NCI-H1105 treated with DMSO at 0.1 percent for 48 hours (cell line): ENCODE measurements at places on chromosomes 3 and 15.
A peak's percentile ranks its signal among the peaks of the same experiment; 100 is the strongest.

GRCh38 chr3:182710557-182711157 lies 82.6 kb upstream of the ATP11B start:
- DNase-seq: peak; percentile 73

GRCh38 chr3:121654493-121655385 lies 6.0 kb downstream of the HCLS1 start:
- DNase-seq: no peak

DNA sequence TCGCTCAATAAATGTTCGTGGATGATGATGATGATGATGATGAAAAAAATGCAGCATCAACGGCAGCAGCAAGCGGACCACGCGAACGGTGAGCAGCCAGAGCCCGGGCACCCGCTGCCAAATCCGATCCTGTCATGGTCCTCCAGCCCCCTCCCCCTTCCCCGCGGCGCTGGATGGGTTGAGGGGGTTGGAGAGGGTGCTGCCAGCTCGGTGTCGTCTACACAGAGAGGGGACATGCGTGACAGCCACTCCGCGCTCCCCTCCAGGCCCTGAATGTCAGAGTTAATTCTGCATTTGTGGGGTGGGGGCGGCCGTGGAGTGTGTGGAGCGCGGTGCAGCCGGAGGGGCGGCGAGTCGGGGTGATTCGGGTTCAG lies 722 bp downstream of the CACNA1D start:
- DNase-seq: no peak

GRCh38 chr3:99250821-99251355 lies 349.4 kb upstream of the DCBLD2 start:
- DNase-seq: no peak

GRCh38 chr3:64815195-64815631 lies 127.4 kb upstream of the ADAMTS9 start:
- DNase-seq: no peak

- DNase-seq: no peak
Measured at GRCh38 chr3:8507496-8507895, 5.9 kb downstream of the LMCD1 start.

- DNase-seq: no peak
Measured at GRCh38 chr15:53576841-53577240, 182.6 kb downstream of the WDR72 start.

- DNase-seq: peak; percentile 54
Measured at GRCh38 chr3:157175691-157176507, 16.0 kb upstream of the CCNL1 start.

- no peak for DNase-seq
Measured at GRCh38 chr3:11282250-11283138, 10.3 kb downstream of the ATG7 start.

- no peak for DNase-seq
Measured at GRCh38 chr15:49760749-49761148, 139.9 kb downstream of the DTWD1 start.

DNA sequence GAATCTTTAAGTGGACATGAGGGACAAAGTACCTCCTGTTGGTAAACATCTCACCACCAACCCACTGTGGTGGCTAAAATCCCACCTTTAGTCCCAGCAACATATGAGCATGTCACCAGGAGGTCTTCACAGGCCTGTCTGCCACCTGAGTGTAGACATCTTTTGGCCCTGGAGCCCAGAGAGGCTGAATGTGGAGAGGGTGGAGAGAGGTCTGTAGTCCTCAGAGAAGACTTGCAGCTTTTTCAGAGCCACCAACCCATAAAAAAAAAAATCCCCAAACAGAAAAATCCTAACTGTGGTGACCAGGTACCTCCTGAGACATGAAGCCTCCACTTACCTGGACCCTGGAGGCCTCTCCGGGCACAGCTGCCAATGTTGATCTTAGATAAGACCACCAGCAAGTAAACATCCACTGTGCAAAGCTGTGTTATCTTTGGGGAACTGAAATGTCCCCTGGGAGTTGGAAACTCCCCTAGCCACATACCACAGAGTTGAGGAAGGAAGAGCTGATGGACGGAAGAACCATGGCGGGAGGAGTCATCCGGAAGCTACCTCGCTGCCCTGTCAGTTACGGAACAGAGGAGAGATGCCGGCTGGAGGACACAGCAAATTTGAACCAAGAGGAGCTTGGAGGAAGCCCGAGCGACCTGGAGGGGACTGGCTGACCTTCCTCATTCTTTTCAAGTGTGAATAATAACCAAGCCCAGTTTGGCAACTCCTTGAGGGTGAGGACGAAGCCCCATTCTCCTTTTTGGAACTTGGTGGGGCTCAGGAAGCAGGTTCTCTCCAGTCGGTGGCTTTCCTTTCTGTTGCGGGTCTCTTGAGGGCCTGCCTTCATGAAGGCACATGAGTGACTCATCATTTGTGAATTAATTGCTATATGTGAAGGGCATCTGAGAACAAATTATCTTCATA lies at the start of gene GHRL:
Gene GHRL, minus strand, starts transcription at position 443 of the 915 bp plus-strand sequence. CDS start 2,767 bp downstream, outside the sequence.
- DNase-seq: no peak

GRCh38 chr15:72198356-72199204 lies 993 bp upstream of the GRAMD2A start:
- peak; percentile 89 for DNase-seq

DNA sequence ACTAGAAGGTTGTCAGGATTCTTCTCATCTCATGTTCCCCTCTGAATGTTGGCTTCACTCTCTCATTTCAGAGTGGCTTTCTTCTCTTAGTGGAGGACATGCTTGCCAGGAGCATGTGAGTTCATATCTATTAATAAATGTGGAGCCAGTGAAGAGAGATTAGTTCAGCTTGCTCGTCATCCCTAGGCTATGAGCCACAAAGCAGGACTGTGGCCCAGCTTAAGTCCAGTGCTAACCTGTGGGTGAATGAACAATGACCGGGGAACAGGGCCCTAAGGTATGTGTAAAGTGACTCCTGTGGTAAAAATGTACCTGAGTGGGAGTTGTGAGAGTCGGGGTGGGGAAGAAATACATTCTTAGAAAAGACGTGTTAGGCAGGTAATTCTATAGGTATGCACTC lies 96.9 kb upstream of the TBL1XR1 start:
- DNase-seq: no peak

GRCh38 chr15:72231833-72232478 lies 966 bp upstream of the PKM start:
- DNase-seq: peak; percentile 61

- DNase-seq: no peak
Measured at GRCh38 chr3:86837871-86838270, 153.1 kb downstream of the VGLL3 start.

- DNase-seq: no peak
Measured at GRCh38 chr3:181915551-181915950, 203.8 kb downstream of the SOX2 start.

DNA sequence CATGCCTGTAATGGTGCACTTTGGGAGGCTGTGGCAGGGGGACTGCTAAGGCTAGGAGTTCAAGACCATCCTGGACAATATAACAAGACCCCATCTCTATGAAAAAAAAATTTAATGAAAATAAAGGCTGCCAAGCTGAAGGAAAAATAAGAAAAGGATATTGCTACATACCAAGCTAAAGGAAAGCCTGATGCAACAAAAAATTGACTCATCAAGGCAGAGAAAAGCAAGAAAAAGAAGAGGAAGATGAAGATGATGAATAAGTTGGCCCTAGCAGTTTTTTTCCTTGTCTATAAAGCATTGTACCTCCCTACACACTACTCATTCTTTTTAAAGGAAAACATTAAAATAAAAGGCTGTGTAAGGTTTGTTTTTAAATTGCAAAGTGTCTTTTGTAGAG lies 441.9 kb upstream of the MDFIC2 start:
- no peak for DNase-seq

GRCh38 chr3:103644450-103644849 lies 1209.6 kb downstream of the ZPLD1 start:
- DNase-seq: no peak

GRCh38 chr15:83365370-83365938 lies 81.0 kb upstream of the BNC1 start:
- no peak for DNase-seq

GRCh38 chr3:153906366-153906765 lies 214.8 kb upstream of the ARHGEF26 start:
- no peak for DNase-seq

DNA sequence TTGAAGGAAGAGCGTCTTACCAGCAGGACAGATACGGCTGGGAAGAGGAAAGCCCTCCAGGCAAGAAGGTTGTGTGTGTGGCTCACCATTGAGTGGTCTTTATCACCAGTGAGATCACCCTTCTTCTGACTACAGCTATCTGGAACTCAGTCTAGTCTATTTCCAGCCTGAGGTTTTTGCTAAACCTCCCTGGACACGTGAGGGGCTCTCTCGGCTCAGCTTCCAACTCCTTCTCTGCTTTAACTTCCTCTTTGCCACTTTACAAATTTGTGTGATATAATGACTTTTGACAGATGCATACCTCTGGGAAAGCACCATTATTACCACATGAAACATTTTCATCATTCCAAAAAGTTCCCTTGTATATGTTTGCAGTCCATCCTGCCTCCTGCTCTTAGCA lies 15.3 kb upstream of the ROPN1 start:
- no peak for DNase-seq

- DNase-seq: no peak
Measured at GRCh38 chr15:48896869-48897814, 19.2 kb downstream of the EID1 start.

DNA sequence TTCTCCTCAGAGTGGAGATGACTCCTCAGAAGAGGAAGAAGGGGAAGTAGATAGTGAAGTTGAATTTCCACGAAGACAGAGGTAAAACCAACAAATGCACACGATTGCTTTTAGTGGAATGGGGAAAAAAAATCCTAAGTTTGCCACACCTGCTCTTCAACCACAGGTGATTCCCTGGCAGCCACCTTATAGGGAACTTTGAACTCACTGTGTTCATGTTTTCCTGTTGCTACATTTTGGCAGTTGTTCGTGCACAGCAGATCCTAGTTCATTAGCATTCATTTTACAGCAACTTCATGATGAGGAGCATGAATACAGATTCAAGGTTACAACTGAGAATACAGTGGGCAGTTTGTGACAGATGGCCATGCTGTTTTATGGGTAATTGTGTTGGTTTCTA lies 21.5 kb downstream of the TMEM41A start:
- no peak for DNase-seq

- DNase-seq: no peak
Measured at GRCh38 chr3:8481380-8481779, 20.2 kb upstream of the LMCD1 start.

GRCh38 chr15:63497642-63498467 lies 6.5 kb upstream of the USP3 start:
- DNase-seq: no peak

DNA sequence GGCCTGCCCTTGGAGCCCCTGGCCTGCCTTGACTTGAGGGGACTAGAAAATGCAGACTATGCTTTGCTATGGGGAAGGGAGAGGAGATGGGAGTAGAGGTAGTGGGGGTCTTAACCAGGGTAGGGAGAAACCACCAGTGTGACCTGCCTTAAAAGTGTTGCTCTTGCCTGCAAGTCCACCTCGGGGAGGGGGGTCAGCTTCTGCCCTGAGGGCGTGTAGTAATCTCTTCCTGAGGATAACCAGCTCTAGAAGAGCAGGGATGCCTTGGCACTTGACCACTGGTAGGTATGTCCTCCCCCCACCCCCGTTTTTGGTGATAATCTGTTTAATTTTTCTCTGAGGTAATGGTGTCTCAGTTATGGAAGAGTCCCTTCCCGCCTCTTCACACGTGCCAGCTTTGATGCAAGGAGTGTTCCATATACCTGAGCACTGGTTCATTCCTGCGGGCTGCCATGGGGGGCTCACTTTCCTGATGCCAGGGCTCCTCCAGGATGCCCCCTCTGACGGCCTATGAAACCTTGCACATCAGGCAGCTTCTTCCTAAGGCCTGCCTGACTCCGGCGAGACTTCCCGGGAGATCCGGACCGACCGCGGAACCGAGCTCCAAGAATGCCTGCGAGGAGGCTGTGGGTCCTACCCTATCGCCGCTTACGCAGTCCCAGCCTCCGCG lies 780 bp upstream of the P4HTM start:
- no peak for DNase-seq

- DNase-seq: peak; percentile 34
Measured at GRCh38 chr15:69997813-69998212, 99.9 kb downstream of the TLE3 start.

DNA sequence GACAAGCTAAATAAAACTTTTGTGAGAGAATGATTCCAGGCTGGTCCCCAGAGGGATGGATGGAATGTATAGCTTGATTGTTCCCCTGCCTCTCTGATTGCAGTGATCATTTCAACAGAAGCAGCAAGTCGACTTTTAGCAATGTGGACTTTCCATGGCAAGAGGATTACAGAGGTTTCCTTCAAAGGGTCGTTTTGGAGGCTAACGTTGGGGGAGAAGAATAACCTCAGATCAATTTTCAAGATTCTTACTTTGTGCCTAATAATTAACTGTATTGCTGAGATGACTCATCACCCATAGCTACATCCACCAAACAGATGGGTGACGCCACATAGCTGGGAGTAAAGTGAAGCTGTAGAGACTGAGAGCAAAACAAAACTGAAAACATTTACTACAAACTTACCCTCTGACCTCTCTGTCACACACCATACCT lies 79.9 kb downstream of the GTPBP8 start:
- DNase-seq: no peak

GRCh38 chr3:116348216-116348615 lies 97.1 kb downstream of the LSAMP start:
- no peak for DNase-seq

DNA sequence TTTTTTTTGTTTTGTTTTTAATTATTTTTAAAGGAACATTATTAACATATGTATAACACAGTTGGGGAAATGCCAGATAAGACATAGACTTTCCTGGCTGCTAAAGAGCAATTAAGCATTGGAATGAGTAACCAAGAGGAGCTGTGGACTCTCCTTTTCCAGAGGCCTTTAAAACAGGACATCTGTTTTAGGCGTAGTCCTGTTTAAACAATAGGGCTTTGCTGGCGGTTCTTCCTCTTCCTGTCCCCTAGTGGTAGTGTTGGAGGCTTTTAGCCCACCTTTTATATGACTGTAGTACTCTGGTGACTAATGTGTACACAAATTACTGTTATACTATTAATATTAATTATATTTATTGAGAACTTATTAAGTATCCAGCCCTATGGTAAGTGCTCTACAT lies 81.9 kb downstream of the PPARG start:
- DNase-seq: no peak

GRCh38 chr3:101036213-101036618 lies 43.0 kb upstream of the ABI3BP start:
- no peak for DNase-seq
